ENCODE measurements at places on chromosomes 5 and 9.
A peak's percentile ranks its signal among the peaks of the same experiment; 100 is the strongest.

DNA sequence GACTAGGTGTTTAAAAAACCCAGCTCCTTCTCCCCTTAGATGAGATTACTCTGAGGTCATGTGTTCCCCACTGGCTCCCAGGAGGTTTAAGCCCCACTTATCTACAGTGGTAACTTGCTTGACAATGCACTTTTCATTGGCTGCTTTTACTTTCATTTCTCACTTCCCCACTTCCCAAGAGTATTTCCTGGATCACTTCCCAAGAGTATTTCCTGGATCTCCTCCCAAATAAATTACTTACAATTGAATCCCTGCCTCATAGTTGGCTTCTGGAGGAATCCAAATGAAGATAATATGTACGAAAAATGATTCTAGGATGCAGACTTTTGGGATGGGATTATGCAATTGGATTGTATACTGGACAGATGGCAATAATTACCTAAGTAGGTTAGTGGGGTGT, 47.1 kb upstream of the CHSY3 start:
- no peak for DNase-seq

DNA sequence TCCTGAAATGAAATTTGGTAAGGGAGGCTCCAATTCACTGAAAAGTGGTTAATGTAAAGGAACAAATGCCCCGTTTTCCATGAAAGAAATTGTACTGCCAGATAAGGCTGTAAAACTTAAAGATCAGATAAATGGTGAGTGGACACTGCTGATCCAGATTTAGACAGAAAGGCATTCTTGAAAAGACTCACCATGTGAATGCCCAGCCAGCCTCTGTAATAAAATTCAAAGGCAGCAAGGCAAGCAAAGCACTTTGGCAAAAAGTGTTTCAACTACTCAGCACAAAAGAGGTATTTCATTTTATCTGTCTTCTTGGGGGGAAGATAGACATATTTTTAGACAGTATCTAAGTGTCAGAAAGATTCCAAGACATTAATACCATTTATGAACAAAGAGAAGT, 133.6 kb downstream of the MLLT3 start:
- no peak for DNase-seq

DNA sequence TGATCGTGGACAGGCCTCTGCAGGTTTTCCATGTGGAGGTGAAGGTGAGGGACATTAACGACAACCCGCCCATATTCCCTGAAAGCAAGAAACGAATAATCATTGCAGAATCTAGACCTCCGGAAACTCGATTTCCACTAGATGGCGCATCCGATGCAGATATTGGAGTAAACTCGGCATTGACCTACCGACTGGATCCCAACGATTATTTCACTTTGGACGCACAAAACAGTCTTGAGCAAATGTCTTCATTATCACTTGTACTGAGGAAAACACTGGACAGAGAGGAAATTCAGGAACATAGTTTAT, 621 bp downstream of the PCDHA13 start:
- DNase-seq: no peak

- no peak for DNase-seq
These were observed 467.7 kb upstream of the MEF2C start for GRCh38 chr5:89350684-89351083.

DNA sequence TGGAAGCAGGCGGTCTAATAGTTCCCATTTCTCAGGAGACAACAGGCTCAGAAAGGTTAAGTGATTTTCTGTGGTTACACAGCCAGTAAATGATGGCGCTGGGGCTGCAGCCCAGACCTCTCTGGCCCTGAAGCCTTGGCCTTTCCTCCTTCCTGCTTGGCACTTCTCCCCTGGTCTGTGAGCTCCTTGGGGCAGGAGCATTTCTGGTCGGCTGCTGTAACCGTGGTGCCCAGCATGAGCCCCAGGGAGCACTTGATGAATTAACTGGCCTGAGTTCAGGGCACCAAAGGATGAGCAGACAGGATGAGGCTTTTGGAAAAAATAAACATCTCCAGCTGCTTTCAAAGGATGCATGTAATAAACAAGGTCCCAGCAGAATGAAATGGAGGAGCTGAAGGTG, 30.2 kb downstream of the CDHR2 start:
- no peak for DNase-seq

DNA sequence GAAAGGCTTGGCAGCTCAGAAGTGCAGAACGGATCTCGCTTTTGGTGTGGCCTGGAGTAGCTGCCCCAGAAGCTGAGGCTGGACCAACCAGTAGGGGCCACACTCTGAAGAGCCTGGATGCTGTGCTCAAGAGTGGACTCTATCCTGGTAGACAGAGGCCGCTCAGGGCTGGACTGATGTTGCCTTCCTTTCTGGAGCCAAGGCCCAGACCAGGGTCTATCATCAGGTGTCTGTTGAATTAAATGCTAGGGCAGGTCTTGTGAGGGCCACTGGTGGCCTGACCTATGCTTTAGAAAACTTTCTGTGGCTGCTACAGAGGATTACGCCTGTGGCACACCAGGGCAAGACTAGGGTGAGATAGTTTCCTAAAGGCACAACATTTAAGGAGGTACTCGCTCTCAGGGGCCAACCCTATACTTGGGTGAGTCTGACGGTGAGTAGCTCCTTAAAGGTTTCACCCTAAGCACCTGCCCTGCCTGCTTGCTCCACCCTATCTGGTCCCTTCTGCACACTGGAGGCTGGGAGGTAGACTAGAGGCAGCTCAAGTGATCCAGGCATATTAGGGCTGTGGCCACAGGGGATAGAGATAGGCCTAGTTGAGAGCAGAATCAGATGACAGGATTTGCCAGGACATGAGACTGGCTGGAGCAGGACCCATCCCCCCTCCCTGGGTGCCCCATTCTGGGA, 9.8 kb upstream of the IRF1 start:
- no peak for DNase-seq

GRCh38 chr5:77725616-77726015, 50.5 kb downstream of the TBCA start:
- DNase-seq: no peak

- DNase-seq: peak; percentile 84
These were observed 286.0 kb upstream of the TUSC1 start for GRCh38 chr9:25964239-25964638.

- no peak for DNase-seq
These were observed 1.4 kb downstream of the TBC1D13 start for GRCh38 chr9:128788445-128788844.

- DNase-seq: no peak
These were observed 289.2 kb upstream of the PCSK5 start for GRCh38 chr9:75601280-75601679.

DNA sequence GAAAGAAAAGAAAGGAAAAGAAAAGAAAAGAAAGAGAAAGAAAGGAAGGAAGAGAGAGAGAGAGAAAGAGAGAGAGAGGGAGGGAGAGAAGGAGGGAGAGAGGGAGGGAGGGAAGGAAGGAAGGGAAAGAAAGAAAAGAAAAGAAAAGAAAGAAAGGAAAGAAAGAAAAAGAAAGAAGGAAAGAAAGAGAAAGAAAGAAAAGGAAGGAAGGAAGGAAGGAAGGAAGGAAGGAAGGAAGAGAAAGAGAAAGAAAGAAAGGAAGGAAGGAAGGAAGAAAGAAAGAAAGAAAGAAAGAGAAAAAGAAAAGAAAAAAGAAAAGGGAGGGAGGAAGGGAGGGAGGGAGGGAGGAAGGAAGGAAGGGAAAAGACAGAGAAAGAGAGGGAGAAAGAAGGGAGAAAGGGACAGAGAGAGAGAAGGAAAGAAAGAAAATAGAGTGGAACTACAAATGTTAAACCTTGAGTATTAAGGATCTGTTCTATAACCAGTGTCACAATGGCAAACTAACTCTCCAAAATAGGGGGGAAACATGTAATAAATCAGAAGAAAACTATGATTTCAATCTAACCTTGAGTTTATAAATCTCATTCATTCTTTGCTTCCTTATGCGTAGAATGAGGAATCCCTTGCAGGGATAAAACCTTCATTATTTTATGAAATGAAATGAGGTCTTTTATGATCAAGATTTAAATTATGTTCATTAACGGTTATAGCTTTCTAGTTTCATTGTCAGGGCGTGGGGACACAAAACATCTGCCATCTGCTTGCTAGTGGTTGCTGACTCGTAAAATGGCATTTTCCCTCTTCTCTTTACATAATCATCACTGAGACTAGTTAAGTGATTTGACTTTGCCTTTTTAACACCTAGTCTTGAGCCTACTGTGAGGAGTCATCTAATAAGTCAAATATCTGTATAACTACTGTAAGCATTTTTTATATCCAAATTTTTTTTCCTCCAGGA, 40.7 kb upstream of the RAD23B start:
- DNase-seq: no peak

DNA sequence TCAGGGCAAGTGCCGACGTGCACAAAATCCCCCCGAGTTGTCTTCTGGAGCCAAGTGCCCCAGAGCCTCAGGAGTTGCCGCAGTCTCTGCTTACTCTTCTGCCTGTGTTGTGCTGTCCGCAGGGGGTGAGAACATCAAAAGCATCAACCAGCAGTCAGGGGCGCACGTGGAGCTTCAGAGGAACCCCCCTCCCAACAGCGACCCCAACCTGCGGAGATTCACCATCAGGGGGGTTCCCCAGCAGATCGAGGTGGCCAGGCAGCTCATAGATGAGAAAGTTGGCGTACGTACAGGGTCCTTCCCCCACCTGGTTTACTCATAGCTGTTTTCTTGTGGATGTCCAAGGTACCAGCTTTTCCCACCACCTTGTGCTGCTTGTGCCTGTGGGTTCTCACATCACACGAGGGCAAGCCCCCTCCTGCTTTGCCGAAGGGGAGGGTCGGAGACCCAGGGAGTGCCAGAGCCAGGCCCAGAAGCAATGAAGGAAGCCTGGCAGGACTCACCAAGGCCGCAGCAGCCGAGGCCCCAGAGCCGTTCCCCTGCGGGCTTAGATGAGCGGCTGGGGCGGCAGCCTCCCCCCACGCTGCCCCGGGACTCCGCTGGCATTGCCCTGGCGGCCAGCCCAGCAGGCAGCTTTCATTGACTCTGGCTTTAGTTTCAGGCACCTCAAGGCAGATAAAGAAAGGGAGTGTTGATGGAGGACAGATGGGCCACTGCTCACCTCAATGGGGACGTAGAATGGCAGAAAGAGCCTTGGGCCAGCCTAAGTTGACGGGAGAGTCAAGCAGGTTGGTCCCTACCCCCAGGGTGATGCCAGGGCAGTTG, 33.7 kb upstream of the PRDM12 start:
- DNase-seq: no peak

DNA sequence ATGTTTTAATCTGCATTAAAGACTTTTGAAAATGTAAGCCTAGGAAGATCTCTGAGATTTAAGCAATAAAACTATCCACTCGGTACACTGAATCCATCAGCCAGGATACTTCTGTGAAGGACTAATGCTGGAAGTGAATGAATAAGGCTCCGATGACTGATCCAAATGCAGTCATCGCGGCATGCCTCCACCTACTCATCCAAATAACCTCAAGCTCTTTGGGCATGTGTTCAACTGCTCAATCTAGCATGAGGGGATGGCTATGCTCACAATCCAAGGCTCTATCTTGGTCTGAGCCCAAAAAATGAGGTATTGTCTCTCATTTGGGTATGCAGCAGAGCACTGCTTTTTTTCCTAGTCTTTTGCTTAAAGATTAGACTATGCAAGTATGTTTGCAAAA, 19.2 kb downstream of the MARCHF3 start:
- DNase-seq: peak; percentile 89

DNA sequence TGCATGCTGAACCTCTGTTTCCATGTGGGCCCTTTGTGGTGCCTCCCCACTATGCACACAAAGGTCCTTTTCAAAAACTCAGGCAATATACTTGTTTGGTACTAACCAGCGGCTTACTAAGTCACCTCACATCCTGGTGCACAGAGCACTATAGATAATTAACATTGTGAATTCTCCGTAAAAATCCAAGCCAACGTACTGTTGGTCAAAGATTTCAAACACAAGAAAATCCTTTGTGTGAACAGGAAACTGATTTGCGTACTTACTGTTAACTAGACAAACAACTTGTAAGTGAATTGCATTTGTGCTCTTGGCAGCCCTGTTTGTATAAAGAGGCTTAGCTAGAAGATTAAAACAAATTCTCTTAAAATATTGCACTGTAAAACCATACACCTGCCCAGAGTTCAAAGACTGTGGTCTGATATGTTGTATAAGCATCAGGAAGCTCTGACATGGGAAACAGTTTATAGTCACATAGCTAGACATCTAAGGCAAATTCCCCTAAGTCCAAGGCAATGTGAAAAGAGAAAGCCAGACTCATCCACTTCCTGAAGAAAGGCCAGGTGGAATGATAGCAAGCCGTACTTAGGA, 125.0 kb upstream of the SLC12A2 start:
- no peak for DNase-seq

DNA sequence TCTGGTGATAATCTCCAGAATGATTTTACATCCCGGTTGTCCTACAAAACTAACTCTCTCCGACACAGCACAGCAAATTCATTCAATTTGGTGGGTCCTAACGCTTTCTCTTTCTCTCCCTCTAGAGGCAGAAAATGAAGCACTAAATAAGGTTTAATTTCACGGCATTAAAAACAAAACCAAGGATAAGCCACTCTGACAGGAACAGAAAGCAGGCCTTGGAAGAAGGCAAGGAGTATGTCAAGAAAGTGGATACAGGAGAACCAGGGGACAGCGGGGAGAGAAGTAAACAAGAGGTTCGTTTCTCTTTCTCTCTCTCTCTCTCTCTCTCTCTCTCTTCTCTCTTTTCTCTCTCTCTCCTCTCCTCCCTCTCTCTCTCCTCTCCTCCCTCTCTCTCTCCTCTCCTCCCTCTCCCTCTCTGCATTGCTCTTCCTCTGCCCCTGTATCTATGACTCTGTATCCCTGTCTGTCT, 49.8 kb downstream of the EBF1 start:
- DNase-seq: no peak

GRCh38 chr9:123608104-123608503, 252.1 kb downstream of the CRB2 start:
- no peak for DNase-seq

DNA sequence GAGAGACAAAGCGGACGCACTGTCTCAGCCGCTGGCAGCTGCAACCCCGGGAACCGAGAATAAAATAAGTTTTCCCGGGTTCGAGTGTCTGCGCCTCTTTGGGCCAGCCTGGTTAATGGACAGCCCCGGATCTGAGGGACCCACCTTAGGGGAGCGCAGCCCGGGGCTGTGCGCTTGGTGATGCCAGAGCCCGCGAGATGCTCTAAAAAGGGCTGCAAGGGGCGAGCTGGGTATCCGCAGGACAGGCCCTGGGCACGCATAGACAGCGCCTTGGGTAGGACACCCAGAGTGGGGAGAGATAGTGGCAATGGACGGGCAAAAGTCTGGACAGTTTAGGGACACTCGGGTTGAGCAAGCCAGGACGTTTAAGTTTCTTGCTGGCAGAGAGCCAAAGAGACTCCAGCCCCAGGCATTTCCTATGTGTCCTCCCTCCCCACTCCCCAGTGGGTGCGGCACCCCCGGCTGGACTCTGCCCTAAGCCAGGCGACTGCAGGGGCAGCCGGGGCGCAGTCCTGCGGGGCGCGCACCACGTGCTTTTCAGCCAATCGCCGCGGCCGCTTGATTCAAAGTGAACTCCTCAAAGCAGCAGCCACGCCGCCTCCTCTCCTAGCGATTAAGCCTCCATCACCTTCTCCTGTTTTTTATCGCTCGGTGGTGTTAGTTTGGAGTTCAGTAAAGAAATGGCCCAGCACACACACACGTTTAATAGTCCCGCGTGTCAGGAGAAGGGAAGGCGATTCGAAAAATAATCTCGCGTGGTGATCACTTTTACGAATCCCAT, 616 bp upstream of the ENC1 start:
- peak; percentile 78 for DNase-seq
